ENCODE measurements at places on chromosomes 3 and 15. TPM values are rescaled to one million over a fixed set of nuclear protein-coding genes. Genes with fewer than 3 reads are reported as not detected.
A peak's percentile ranks its signal among the peaks of the same experiment; 100 is the strongest.

DNA sequence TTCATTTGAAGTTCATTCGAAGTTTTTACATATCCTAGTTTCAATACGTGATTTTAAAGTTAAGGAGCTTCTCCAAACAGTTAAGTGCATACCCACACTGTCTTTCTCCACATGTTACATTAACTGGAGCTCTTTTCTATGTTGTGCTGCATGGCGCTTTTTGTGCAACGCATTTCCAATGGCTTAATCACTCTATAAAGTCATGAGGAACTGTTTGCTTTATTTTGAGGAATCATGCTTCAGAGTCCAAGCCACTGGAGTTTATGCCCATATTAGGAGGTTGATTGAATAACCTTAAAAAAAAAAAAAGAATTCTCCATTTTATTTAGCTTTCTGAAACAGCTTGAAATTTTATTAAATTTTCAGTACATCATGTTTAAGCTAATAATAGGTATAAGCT lies 109.4 kb upstream of the MBNL1 start:
- H3K36me3 ChIP-seq = no peaks in the 10 kb centered on the region
- no peak overlapping the region for H3K4me3 ChIP-seq
- H3K27ac ChIP-seq = no peak overlapping the region
- no peak for DNase-seq
- H3K4me1 ChIP-seq = no peaks in the 10 kb centered on the region
- H3K27me3 ChIP-seq = no peaks in the 10 kb centered on the region

DNA sequence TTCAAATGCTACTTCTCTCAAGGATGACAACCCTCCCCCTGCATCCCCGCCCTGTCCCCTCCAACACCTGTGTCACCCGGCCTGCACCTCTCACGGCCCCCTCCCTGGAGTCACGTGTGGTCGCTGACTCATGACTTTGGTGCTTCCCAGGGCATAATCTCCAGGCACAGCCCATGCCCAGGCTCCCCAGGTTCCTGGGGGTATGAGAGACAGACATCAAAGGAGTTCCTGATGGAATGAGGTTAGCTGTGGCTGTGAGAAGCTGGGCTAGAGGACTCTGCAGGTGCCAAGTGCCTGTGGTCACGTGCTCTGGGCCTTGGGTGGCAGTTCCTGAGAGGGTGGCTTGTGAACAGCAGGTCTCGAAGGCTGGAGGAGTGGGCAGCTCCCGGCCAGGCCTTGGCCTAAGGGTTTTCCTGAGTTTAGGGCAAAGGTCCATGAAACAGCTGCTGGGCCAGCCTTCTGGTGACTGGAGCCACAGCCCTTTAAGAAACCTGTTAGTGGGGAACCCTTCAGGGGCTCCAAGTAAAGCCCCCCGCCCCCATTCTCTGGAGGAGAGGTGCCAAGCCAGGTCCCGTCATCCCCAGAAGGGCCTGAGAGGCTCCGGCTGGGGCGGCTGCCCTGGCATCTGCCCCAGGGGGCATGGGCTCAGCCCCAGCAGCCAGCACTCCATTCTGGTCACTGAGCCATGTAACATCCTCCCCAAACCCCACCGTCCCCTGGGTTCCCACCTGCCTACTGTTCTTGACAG lies 230.0 kb downstream of the XXYLT1 start:
- H3K4me1 ChIP-seq = no peaks in the 10 kb centered on the region
- no peak for DNase-seq
- H3K27me3 ChIP-seq = no peaks in the 10 kb centered on the region
- H3K36me3 ChIP-seq = no peaks in the 10 kb centered on the region
- no peak overlapping the region for H3K27ac ChIP-seq

DNA sequence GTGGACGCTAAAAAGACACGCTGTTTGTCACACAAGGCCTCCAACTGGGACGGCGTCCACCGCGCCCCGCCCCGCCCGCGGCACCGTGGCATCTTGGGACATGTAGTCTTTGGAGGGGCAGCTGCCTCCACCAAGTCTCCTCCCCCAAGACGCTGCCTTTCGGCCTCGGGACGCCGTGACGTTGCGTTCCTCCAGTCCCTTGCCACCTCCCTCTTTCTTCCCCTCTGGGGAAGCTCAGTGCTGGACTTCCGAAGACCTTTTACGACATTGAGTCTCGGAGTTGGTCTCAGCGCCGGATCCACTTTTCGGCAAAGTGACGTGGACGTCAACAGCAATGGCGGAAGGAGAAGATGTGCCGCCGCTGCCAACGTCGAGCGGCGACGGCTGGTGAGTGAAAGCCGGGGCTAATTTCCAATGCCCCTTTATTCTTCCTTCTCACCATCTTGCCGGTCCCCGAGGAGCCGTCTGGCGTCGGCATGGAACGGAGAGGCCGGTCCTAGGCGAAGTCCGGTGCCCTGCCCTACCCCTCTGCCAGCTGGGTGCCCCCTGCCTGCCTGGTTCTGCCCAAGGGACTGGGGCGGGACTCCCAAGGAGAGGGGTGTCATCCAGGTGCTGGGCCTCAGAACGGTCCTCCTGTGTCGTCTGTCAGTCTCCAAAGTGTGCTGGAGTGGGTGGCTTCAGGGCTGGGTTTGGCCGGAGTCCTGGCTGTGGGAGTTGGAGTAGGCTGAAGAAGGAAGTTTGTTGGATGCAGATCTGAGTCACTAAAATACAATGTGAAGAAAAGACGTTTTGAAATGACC lies at the start of gene TBC1D23:
Gene TBC1D23, plus strand, starts transcription at position 308 of the 800 bp plus-strand sequence. Its CDS starts 27 bp downstream, at position 335.
- H3K27ac ChIP-seq = peak within 1 kb of the TSS; percentile 98
- H3K27me3 ChIP-seq = no peaks in the 10 kb centered on the region
- H3K36me3 ChIP-seq = no peaks in the 10 kb centered on the region
- H3K4me1 ChIP-seq = peaks cover 58% of the 10 kb centered on the region

DNA sequence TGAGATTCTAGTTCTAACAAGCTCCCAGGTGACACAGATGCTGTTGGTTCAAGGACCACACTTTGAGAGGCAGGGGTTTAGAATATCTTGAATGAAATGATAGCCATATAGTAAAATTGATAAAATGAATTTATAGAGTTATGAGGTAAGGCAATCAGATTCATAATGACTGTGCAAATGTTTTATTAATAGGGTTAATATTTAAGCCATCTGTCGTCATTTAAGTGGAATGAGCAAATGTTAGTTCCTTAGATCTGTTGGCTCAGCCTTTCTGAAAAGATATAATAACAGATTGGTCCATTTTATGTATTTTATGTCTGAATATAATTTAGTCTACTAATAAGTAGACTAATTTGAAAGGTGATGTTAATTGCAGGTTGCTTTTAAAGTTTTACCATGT lies 12.9 kb downstream of the REC114 start:
- H3K27ac ChIP-seq = no peak overlapping the region
- DNase-seq = no peak
- no peaks in the 10 kb centered on the region for H3K36me3 ChIP-seq
- H3K4me3 ChIP-seq = no peak overlapping the region
- H3K4me1 ChIP-seq = no peaks in the 10 kb centered on the region

DNA sequence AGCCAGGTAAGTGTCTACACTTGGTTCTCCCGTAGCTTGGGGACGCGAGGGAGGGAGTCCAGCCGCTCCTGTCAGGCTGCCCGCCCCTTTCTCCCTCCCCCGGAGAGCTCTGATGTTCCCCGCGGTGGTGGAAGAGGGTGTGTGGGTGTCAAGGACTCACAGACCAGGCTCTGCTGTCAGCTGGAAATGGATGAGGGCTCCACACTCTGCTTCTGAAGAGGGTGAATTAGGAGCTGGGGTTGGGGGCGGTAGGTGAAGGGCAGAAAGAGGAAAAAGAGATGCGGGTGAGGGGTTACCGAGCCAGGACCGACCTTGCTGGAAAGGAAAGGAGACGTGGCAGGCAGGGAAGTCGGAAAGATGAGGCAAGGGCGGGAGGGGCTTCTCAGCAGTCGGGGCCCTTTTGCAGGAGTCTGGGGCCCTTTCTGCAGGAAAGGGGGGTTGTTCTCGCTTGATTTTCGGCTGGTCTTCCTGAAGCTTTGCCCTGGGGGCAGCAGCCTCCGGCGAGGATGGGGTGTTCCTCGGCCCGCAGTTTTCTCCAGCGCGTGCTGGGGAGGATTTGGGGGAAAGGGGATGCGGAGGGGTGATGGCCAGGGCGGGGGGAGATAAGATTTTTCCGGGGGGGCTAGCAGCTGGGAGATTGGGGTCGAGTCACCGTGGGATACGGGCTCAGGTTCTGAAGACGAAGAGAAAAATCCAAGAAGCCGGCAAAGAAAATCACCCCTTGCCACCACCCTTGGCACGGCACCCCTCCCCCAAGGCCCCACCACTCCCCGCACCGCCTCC lies 602 bp upstream of the BAHD1 start:
- peak; percentile 29 for DNase-seq
- H3K36me3 ChIP-seq = no peaks in the 10 kb centered on the region
- peaks cover 44% of the 10 kb centered on the region for H3K4me1 ChIP-seq
- peak overlapping the region; percentile 73 for H3K4me3 ChIP-seq

- no peak overlapping the region for H3K27ac ChIP-seq
- H3K4me3 ChIP-seq = no peak overlapping the region
- no peaks in the 10 kb centered on the region for H3K36me3 ChIP-seq
Measured at GRCh38 chr3:62365391-62366125, 7.8 kb downstream of the FEZF2 start.

- no peak overlapping the region for H3K4me3 ChIP-seq
- no peaks in the 10 kb centered on the region for H3K36me3 ChIP-seq
- no peaks in the 10 kb centered on the region for H3K27me3 ChIP-seq
- DNase-seq = peak; percentile 10
Measured at GRCh38 chr3:30578479-30578878, 27.9 kb upstream of the TGFBR2 start.

IGSF11 gene
- 1.00 TPM for total RNA-seq

FAM43A gene
- total RNA-seq = 61.7 TPM

DNA sequence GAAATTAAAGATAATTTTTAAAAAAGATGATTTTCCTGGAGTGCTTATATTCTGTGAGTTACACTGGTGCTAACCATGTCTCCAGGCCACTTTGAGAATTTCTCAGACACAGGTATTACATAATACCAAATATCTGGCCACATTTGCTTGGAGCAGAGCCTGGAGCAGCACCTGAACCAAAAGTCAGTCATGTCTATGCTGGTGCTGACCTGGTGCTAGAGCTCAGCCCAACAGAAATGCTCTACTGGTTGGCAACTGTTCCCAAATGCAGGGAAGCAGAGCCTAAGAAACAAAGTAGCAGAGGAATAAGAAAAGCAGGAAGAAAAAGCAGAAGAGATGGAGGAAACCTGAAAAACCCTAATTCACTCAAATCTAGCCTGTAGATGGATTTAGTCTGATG lies 135.7 kb upstream of the SLC7A14 start:
- H3K27me3 ChIP-seq = no peaks in the 10 kb centered on the region
- no peak overlapping the region for H3K27ac ChIP-seq
- H3K4me1 ChIP-seq = no peaks in the 10 kb centered on the region
- no peak for DNase-seq
- H3K36me3 ChIP-seq = no peaks in the 10 kb centered on the region

DNA sequence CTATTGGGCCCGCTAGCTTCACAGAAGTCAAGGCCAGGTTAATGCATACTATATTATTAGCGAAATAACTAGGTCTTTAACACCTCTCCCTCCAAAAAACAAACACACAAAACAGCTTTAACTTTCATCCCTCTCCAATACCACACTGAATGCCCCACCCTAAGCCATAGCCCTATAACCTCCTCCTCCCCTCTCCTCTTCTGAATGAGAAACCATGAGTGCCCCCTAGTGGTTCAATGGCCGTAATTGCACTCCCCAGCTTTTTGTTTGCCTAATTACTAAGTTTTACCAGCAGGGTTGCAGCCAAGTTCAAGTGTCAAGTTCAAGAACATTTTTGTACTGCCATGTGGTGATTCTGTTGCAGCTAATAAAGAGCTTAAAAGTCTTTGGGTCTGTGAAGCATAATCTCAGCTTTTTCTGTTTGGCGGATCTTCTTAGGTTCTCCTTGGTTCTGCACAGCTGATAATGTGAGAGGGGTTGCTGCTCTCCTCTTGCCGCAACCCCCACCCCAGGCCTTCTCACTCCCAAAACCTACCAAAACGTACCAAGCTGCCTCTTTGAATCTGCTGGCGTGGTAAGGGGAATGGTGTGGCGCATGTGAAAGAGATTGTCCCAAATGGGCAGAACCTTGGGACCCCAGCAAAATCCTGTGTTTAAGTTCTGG lies 57.9 kb downstream of the RPL22L1 start:
- peaks cover 6% of the 10 kb centered on the region for H3K4me1 ChIP-seq
- H3K4me3 ChIP-seq = no peak overlapping the region
- no peaks in the 10 kb centered on the region for H3K36me3 ChIP-seq
- no peaks in the 10 kb centered on the region for H3K27me3 ChIP-seq
- no peak overlapping the region for H3K27ac ChIP-seq

IGF1R gene
- 71.7 TPM for total RNA-seq

- H3K36me3 ChIP-seq = no peaks in the 10 kb centered on the region
- no peak overlapping the region for H3K27ac ChIP-seq
- peaks cover 9% of the 10 kb centered on the region for H3K27me3 ChIP-seq
- no peaks in the 10 kb centered on the region for H3K4me1 ChIP-seq
Measured at GRCh38 chr15:76116138-76116885, 56.5 kb downstream of the TMEM266 start.

DNA sequence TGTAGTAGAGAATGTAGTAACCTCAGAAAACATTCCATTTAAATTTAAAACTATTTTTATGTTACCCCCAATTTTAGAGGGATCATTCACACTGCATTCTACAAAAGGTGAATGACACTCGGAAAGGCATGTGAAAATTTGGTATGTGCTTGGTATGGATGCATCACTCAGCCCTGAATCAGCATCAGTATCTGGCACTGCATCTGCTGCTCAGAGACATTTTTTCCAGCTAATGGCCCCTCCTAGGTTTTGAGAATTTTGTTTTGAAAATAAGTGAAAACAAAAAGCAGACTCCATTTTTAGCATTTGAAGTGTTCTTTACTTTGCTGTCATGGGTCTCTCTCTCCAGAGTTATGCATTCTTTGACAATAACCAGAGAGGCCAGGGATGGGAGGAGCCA lies 15.6 kb upstream of the WWTR1 start:
- no peaks in the 10 kb centered on the region for H3K36me3 ChIP-seq
- no peak for DNase-seq

- no peaks in the 10 kb centered on the region for H3K27me3 ChIP-seq
- H3K27ac ChIP-seq = peak overlapping the region; percentile 3
- H3K4me3 ChIP-seq = peak overlapping the region; percentile 80
- peaks cover 24% of the 10 kb centered on the region for H3K4me1 ChIP-seq
- H3K36me3 ChIP-seq = no peaks in the 10 kb centered on the region
- peak; percentile 6 for DNase-seq
Measured at GRCh38 chr3:72848703-72849081, 447 bp upstream of the SHQ1 start.

- H3K27ac ChIP-seq = no peak overlapping the region
- no peak overlapping the region for H3K4me3 ChIP-seq
- H3K27me3 ChIP-seq = no peaks in the 10 kb centered on the region
- H3K4me1 ChIP-seq = peaks cover 10% of the 10 kb centered on the region
- no peaks in the 10 kb centered on the region for H3K36me3 ChIP-seq
Measured at GRCh38 chr3:60399292-60399691, 852.0 kb downstream of the FHIT start.

CLDN1 gene
- 0.78 TPM for total RNA-seq

Data from heart right ventricle (tissue), 16 donors.